ENCODE measurements at places on chromosomes 3 and 15.

DNA sequence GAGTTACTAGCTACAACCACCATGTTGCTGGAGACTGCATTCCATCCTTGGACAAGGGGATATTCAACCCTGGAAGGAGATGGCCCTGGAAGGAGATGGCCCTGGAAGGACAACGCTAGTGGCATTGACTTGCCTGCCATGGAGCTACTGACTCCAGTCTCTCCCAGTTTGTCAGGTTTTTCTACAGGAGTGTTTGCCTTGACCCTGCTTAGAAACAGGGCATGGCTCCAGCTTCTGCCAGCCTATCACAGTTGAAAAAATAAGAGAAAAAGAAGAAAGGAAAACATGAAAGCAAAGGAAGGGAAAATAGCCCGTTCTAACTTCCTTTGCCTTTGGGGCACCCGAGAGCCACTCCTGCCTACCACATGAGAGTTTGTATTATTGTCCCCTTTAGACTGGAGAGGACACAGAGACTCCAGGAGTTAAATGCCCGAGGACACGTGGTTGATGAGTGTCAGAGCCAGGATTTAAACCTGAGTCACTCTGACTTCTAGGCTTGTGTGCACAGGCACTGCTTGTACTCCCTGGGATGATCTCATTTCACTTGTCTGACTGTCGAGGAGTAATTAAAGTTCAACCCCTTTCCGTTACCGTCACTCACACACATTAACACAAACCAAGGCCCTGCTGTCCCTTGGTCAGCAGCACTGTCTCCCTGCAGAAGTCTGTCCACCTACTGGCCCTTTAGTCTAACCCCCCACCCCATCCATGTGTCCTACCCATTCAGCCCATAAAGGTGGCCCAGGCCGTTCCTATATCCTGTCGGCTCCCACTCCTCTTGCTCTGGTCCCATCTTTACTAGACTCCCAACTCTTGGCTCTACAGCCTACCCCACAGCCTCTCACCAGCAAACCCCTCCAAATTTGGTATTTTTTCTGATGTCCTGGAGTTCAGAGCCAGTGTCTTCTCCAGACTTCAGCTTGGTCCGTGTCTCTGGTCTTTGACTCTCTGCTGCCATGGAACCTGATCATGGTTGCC is 46.1 kb downstream of the C2CD4A start:
- DNase-seq, result no peak

- no peak for DNase-seq
Measured at GRCh38 chr15:100434038-100434437, 92.3 kb upstream of the ADAMTS17 start.

- DNase-seq, result no peak
Measured at GRCh38 chr3:127693336-127693843, 20.6 kb downstream of the ABTB1 start.

DNA sequence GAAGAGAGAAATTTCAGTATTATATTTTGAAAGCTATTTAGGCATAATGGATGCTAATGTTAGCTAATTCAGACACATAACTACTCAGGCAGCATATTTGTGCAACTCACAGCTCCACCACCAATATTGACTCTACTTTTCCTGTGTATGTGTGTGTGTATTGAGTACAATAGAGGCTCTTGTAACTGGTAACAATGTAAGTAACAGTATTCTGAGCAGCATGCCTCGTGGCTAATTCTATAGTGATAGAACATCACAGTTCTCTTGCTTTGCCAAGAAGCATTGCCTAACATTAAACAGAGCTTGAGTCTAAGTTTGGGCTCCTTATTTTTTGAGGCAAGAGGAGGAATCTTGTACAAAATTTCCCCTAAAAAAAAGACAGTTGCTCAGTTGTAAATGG is 98.6 kb upstream of the ARHGEF26 start:
- no peak for DNase-seq

DNA sequence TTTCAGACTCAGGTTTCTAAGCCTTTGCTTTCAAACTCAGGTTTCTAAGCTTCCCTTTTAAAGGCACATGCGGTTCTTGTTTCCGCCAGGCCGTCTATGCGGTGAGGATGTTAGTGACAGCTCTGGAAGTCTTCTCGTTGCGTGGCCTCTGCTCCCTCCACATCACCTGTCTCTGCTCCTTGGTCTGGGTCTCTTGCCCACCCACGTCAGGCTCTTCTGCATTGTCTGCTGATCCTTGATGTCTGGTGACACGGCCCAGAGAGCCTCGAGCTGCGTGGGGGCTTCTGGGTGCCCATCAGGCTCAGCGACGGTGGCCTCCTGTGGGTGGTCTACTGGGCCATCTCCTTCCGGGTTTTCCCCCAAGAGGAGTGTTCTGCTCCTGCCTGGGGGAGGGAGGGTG is 30.5 kb downstream of the KLF13 start:
- DNase-seq, result no peak

- DNase-seq, result no peak
Measured at GRCh38 chr3:187811585-187812250, 66.5 kb upstream of the BCL6 start.

DNA sequence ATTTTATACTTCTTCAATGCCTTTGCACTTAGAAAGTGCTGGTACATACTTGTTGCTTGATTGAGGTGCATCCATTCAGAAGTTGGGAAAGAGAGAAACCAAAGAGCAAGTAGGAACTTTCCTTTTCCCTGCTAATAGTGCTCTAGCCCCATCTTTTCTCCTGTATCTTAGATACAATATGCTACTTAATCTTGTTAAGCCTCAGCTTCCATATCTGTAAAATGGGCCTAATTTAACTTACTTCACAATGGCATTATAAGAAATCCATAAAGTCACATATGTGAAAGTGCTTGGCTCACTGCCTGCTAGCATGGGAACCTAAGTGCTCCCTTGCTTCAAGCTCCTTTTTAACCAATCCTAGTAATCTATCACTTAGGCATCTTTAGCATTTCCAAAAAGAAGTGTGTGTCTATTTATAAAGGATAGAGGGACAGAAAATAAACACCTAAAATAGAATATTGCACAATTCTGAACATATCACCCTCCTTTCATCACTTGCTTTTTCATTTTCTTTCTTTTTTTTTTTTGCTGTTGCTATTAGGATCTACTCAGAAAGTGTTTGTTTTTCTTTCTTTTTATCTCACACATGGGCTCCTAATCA is 28.1 kb downstream of the KCNAB1 start:
- no peak for DNase-seq

DNA sequence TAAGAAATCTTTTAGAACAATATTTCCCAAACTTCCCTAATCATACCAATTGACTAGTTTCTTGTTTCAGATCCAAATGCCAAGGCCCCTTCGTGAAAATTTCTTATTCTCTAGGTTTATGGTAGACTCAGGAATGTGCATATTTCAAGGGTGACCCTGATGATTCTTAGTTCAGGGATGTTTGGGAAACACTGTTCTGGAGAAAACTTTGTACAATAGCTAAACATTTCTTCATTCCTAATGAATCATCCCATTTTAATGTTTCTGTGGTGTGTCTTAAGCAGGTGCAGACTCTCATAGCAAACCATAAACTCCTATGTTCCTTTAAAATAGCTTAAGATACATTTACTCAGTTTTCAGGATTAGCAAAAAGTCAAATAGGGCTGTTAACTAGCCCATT is 314.5 kb downstream of the TIGIT start:
- DNase-seq, result no peak

DNA sequence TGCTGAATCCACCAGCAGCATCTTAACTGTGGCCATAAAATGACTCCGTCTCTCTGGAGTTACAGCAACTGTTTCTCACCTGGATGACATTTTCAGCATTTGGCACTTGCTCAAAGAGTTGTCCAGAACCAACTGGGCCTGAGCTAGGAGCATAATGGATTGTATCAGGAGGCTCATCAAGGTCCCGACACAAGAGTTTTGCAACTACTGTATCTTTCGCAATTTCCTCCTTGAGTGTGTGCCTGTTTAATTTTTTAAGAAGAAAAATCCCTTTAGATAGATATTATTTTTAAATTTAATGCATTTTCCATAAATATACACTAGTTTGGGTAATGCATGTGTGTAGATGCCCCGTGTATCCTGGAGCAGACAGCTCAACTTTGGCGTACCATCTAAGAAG is 44.3 kb upstream of the C3orf49 start:
- no peak for DNase-seq

- no peak for DNase-seq
Measured at GRCh38 chr3:158471639-158472294, 99.2 kb upstream of the MLF1 start.

- no peak for DNase-seq
Measured at GRCh38 chr3:136690599-136690998, 61.6 kb downstream of the STAG1 start.

DNA sequence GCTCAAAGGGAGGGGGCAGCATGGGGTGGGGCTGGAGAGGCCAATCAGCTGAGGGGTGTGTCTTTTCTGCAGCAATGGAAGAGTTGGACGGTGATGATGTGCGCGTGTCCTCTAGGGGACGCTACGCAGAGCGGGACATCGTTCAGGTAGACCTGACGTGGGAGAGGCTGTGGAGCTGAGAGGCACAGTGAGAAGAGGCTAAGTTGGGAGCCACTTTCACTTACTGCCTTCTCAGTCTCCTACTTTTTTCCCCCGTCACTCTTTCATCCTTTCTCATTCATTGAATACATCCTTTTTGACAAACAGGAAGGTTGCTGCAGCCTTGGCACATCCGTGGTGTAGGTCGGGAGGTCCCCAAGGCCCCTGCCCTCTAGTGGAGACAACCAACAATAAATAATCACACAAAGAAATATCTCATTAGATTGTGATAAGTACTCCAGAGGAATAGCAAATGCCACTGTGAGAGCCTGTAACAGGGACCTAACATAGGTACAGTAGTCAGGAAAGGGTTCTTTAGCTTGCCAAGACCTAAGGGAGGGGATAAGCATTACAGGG is 4.4 kb upstream of the BRPF1 start:
- DNase-seq, result no peak

DNA sequence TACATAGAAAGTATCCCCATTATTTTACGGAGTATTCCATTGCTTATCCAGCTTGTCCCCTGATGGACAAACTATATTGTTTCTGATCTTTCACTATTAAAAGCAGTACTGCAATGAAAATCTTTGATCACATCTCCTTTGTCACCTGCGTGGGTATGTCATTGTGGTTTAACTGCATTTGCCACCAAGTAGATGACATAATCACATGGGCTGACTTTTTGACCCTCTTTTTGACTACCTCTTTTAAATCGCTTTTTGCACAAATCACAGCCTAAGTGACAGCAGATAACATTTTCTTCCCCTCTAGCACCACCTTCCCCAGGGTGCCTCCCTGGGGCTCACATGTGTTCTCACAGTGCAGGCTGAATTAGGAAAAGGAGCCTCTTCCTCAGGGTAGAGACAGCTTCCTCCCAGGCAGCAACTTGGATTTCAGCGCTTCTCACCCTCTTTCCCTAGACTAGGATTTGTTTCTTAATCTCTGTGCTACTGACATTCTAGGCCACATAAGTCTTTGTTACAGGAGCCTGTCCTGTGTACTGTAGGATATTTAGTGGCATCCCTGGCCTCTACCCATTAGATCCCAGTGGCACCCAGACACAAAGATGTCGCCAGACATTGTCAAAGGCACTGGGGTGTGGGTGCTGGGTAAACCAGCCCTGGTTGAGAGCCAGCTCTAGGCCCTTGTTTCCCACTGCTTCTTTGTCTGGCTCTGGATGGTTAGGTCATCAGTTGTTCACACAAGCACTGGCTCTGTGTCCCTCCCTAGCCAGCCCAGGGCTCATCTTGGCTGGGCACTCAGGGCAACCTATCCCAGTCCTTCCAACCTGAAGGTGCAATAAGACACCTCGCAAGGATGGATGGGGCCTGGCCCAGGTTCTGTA is 1.3 kb upstream of the RBP1 start:
- DNase-seq, result peak; percentile 32

GRCh38 chr3:161419555-161420333 is 48.4 kb upstream of the SPTSSB start:
- no peak for DNase-seq

- DNase-seq, result no peak
Measured at GRCh38 chr15:58313810-58314592, 117.8 kb upstream of the LIPC start.

DNA sequence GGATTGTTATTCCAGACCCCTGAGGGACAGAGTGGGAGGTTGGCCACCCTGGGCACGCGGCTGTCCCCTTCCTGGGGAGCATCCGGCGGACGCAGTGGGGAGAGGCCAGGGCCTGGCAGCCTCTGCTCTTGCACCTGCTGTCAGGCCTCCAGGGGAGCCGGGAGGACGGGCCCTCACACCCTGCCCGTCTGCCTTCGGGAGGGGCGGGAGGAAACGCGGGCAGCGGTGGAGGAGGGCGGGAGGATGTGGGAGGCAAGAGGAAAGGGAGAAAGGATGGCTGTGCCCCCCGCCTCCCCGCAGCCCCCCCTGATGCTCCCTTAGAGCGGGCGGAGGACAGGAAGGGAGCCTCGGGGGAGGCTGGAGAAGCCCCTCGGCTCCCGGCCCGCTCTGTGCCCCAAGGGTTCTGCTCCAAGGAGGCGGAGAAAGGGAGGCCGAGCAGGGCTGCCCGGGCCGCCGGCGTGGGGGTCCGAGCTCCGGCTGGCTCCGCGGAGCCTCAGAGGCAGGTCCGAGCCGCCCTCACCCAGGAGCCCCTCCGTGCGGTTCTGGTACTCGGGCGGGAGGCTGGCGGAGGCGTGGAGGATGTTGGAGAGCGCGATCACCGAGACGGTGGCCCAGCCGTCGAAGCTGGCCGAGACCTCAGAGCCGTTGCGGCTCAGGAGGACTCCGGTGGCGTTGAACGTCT is 40.9 kb downstream of the MUC20 start:
- DNase-seq, result no peak

GRCh38 chr15:95995375-95996168 is 334.9 kb upstream of the NR2F2 start:
- no peak for DNase-seq

DNA sequence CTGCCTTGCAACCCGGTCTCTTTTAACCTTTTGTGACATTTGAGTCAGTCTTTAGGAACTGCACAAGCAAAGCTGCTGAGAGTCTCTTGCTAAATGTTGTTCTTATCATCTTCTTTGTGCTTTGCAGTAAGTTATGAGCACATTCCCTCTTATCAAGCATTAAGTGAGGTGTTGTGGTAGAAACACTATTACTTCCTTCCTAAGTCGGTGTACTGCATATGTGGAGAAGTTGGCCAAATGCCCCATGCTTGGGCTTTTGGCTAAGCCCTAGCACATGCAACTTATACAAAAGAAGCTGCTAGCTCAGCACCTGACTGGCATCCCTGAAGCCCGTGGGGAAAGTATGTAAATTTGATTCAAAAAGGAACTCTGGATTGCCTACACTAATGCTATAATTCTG is 136.5 kb upstream of the RBMS3 start:
- no peak for DNase-seq
